ENCODE measurements at places on chromosomes 2 and 18.

DNA sequence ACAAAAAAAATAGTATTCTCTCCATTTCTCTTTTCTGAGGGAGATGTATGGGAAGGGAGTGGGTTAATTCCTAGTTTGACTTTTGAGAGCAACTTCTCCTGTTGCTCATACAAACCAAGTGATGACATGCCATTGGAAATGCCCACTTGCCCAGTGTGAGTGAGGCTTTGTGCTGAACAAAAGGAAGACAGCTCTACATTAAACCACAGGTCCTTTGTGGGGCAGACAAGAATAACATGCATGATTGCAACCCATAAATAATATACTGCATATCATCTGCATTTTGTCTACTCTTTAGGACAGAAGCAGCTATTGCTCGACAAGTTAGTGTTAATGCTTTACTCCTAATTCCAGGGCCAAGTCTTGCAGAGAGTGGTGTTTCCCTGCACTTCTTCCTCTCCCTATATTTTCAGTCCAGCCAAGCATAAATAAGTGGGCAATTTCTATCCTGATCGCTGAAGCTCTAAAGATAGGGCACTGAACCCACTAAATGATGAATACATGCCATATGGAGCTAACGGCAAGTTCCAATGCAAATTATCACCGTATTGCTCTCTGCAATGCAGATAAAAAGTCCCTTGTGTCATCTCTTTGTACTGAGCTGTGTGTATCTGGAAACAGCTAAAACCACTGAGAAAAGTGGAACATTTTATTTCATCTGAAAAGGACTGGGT, 19.4 kb upstream of the EHBP1 start:
- DNase-seq, result peak; percentile 48

DNA sequence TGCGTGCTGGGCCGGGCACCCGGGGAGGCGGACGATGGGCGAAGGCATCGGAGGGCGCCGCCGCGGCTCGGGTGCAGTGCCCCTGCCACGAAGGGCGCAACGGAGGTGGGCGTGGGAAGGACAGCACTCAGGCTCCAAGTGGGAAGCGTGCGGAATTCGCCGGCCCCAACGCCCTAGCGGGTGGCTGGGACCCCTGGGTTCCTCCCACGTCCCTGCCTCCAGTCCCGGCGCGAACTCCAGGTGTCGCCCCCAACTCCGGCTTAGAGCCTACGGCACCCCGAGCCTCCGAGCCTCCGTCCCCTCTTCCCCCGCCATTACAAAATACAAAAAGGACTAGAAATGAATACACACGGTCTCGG, 1.3 kb downstream of the CYP27C1 start:
- no peak for DNase-seq

GRCh38 chr2:33091541-33092123, 144.9 kb downstream of the LTBP1 start:
- DNase-seq, result no peak

DNA sequence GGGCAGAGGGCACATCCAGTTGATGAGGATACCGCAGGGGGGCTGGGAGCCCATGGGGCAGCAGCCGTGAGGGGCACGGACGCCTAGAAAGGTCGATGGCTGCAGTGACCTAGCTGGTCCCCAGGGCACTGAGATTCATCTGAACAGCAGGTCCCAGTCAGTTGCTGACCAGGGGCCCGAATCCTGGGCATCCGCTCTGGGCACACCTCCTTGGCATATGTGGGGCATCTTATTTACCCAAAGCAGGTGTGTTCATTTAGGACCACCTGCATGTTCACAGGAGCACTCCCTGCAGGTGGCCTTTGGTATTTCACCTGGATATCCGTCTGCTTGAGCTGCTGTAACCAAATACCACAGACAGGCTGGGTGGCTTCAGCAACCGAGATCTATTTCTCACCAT, 72.0 kb upstream of the ODC1 start:
- no peak for DNase-seq

GRCh38 chr2:31561823-31562222, 18.9 kb downstream of the SRD5A2 start:
- no peak for DNase-seq

- DNase-seq, result no peak
Measured at GRCh38 chr2:160859096-160859495, 301.1 kb upstream of the TANK start.

DNA sequence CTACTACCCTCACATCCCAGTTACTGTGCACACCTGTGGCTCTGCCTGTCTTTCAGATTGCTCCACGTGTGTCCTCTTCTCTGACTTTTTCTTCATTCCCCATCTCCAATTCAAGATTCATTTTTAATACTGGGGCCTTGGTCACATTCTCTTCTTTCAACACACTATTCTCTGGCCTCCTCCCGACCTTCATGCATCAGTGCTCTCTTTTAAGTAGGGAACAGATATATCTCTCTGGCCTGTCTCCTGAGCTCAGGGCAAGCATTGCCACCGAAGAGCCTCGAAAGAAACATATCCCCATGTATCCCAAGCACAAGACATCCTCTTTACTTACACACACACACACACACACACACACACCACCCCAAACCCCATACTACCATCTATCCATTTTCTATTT, 21.6 kb upstream of the PAX8 start:
- DNase-seq, result no peak

GRCh38 chr2:145741181-145741580, 1221.3 kb upstream of the ZEB2 start:
- no peak for DNase-seq

DNA sequence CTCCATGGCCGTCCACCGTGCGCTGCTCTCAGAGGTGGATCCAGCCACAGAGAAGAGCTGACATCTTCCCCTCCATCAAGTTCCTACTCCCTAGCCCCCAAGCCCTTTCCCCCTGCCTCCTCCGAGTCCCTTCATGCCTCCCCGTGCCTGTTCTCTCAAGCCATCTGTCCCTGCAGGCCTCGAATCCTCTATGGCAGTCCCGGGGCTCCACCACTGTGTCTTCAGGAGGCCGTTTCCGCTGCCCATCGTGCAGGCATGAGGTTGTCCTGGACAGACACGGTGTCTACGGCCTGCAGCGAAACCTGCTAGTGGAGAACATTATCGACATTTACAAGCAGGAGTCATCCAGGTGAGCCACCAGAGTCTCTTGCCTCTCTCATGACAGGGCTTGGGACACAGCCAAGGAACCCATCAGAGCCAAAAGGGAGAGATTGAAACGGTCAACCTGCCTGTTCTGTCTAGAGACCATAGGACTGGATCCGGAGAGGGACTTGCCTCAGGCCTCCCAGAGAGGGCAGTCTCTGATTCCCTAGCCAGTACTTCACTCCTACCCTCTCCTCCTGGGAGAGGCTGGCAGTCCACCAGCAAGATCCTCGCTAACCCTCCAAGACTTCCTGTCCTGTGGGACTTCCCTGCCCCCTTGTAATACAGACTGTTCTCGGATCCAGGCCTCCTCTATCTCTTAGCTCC, 9.7 kb downstream of the UCN start:
- DNase-seq, result no peak

DNA sequence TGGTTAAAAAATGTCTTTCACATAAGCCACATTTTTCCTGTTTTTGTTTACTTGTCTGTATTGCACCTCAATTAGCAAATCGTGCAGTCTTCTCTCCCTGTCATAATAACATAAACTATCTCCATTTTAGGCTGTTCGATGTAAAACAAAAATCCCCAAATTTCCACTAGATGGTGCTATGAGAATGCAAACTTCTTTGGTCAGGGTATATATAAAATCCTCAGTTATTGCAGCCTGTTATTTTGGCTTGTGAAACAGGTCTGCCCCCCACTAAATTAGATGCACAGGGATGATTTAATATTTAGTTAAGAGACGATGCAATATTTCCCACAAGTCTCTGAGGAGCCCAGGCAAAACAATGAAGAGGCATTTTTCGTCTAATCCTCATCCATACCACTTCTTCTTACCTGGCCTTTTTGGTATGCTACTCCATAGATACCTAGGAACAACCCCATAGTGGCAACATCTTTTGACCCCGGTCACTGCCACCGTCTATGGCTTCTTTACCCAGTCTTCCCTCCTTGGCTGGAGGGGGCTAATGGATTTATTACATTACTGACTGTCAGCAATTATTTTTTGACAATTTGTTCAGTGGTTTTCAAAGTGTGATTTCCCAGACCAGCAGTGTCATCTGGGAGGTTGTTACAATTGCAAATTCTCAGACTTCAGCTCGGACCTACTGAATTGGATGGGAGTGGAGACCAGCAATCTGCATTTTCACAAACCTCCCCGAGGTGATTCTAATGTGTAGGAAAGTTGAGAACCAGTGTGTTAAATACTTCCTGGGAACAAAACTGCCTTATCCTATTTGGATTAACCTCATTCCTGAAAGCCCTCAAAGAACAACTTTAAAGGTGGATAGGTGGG, 117.4 kb upstream of the CWC22 start:
- DNase-seq, result peak; percentile 15

GRCh38 chr18:79567481-79568147, 112.0 kb upstream of the CTDP1 start:
- no peak for DNase-seq

DNA sequence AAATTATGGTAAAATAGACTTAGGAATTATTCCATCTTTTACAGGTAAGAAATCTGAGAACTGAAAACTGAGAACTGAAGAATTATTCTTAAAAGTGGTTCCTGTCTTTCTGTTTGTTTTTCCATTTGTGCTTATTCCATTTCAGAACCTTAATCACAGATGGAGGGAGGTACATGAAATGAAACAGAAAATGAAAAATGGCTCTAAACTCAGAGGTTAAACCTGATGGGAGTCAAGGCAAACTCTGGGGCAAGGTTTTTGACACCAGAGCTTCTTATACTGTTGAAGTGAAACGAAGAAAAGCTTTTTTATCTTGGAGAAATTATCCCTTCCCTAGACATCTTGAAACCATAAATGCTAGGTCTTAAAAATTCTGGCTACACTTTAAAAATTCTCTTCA, 182.1 kb downstream of the ZNF804A start:
- no peak for DNase-seq

GRCh38 chr2:85413592-85414420, 3.6 kb upstream of the CAPG start:
- DNase-seq, result no peak

DNA sequence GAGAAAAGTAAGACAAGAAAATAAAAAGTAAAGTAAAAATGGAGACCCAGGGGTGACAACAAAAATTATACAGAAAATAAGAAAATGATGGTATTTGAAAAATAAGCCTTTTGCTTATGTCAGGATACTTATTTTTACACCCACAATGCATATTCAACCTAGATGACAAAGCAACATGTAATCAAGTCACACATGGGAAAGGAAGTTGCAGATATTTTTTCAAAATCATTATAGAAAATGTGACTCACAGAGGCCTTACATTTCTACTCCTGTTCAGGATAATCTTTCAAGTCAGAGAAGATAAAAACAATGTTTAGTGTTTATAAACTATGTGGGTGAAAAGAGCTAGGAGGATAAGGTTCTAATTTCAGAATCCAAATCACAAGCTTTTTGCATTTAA, 275.3 kb upstream of the UBE2E3 start:
- no peak for DNase-seq

- DNase-seq, result no peak
Measured at GRCh38 chr2:221064880-221065279, 507.2 kb downstream of the EPHA4 start.

- no peak for DNase-seq
Measured at GRCh38 chr2:27095745-27096651, 9.4 kb downstream of the KHK start.

DNA sequence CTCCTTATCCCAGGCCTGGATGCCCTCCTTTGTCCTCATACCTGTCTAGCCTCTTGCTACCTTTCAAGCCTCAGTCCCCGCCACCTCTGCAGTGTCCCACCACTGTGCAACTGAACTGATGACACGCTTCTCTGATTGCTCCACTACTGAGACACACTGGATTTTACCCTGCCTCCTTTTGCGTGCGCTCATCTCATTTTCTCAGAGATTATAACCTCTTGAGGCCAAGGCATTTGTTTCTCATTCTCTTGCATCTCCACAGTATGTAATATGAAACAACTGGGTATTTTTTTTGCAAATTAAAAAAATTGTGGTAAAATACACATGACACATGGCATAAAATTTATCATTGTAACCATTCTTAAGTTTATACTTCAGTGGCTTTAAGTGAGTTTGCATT, 95.4 kb downstream of the PRKCE start:
- DNase-seq, result no peak

- DNase-seq, result no peak
Measured at GRCh38 chr2:36044411-36044810, 311.2 kb upstream of the CRIM1 start.

DNA sequence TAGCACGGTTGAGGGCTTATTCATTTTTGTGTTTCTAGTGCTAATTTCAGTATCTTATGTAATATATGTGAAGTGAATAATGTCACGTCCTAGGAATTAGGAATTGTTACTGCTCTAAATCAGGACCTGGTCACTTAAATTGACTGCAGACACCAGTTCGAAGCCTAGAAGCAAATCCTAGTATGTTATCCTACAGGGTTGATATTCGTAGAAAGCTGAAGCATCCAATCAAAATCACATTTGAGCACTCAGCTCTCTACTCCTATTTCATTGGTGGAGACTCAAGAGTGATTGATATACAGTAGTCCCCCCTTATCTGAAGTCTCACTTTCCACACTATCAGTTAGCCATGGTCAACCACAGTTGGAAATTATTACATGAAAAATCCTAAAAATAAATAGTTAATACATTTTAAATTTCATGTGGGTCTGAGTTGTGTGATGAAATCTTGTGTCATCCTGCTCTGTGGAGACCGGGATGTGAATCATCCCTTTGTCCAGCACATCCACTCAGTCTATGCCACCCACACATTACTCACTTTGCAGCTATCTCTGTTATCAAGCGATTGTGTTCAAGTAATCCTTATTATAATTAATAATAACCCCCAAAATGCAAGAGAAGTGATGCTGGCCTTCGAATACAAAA, 35.2 kb upstream of the SCN9A start:
- DNase-seq, result no peak

DNA sequence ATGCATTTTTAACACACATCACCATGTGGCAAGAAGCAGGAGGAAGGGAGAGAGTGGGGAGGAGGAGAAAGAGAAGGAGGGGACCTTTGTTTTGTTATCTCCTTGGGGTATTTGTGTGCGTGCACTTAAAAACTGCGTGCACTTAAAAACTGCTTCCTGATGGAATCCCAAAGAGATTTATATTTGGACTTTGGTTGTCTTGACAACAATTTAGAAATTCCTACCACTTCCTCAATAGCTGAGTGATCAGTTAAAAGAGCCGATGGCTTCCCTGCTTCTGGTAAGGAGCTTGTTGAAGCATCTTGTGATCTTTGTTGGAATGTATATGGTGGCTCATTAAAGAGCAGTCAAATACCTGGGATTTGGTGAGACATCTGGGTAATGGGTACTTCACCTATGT, 4.5 kb downstream of the RAB31 start:
- DNase-seq, result no peak

DNA sequence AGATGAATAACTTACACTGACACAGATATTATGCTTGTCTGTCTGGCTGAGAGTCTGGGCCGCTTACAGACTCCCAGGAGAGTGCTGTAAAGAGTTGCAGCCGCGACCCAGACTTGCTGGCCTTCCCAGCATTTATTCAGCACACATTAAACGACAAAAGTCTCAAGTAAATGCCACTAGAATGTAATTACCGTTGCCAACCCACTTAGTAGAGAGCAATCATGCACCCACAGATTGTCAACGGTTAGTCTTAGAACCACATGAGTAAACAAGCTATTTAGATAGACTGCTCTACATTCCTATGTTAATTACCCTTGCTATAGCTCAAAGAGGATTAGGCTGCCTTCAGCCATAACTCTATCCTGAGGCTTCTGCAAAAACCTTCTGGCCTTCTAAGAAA, 47.8 kb upstream of the C2orf74 start:
- no peak for DNase-seq
